ENCODE measurements at places on chromosomes 16 and 17. TPM values are rescaled to one million over a fixed set of nuclear protein-coding genes. Genes with fewer than 3 reads are reported as not detected.

The SPN gene
- total RNA-seq: 2.4 TPM

The GH2 gene
- not detected for total RNA-seq

The KRT12 gene
- total RNA-seq: not detected

The IL32 gene
- total RNA-seq: 25.6 TPM

Data from uterus (tissue), 4 donors.